ENCODE measurements at places on chromosomes 3 and 15.

DNA sequence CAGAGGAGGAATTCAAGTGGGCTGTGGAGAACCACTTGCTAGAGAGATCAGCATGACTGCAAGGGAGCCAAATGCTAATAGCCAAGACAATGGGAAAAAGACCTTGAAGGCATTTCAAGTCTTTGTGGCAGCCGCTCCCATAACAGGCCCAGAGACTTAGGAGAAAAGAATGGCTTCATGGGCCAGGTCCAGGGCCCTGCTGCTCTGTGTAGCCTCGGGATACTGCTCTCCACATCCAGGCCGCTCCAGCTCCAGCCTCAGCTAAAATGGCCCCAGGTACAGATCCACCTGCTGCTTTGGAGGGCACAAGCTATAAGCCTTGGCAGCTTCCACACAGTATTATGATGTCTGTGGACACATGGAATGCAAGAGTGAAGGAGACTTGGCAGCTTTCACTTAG is 157.7 kb downstream of the NECTIN3 start:
- no peak for DNase-seq

- DNase-seq, result no peak
Observed at GRCh38 chr3:47323431-47324277, 40.9 kb downstream of the KLHL18 start.

GRCh38 chr15:69666441-69666882 is 213.8 kb downstream of the RPLP1 start:
- DNase-seq, result no peak

DNA sequence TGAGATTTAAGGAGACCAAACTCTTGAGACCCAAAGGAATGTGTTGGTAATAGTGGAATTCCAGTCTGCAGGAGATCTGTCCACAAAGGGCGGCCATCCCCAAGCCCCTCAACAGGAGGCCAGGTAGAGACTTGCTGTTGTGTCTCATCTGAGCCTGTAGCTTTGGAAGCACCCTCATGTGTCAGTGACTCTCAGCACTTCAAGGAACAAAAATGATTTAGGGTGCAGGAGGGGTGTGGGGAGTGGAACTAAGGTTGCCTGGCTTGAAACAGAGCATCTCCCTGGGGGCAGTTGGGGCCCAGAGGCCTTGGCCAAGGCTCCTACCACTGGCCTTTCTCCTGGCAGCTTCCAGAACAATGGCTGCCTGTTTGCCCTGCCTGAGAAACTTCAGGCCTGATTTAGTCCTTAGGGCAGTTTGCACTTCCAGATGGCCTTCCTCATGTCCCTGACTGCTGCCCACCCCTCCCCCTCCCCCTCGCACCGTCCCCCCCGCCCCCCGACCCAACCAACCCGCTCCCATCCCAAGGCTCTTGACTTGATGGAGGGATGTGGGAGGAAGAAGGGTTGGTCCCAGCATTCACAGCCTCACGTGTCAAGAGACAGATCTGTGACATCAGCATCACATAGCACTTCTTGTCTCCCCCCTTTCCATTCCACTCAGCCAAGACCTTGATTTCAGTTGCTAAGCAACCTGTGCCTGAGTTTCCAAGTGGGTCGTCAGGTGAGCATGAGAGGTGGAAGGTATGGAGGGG is 77.1 kb downstream of the CORO2B start:
- no peak for DNase-seq

GRCh38 chr15:59689626-59690236 is 611 bp upstream of the BNIP2 start:
- DNase-seq, result peak; percentile 34

DNA sequence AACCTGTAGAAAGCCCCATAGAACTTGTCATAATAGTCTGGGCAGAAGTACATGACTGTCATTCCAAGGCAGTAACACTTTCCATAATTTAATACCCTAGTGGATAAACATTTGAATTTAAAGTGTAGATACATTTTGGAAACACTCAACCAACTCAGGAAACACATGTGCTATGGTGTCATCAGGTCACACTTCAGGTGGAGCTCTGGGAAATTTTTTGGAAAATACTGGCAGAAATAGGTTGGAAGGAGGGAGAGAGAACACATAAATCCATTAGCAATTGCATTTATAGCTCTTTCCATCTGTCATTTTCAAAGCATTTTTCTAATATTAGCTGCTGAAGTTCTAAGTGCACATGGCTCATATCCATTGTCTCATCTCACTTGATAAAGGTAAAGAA is 135.7 kb downstream of the MEIS2 start:
- no peak for DNase-seq

GRCh38 chr15:74170071-74170844 is 3.3 kb upstream of the ISLR start:
- no peak for DNase-seq

- no peak for DNase-seq
Observed at GRCh38 chr3:148873977-148874376, 8.9 kb downstream of the CPA3 start.

- DNase-seq, result no peak
Observed at GRCh38 chr15:93467337-93467736, 378.3 kb upstream of the RGMA start.

GRCh38 chr3:172617013-172617706 is 93.7 kb downstream of the NCEH1 start:
- no peak for DNase-seq

- DNase-seq, result no peak
Observed at GRCh38 chr3:186361762-186362536, at the start of gene DGKG. Gene DGKG (minus strand): TSS chr3:186362234. CDS start chr3:186320459, 41,775 bp downstream.

GRCh38 chr15:74403588-74403919 is 30.2 kb downstream of the SEMA7A start:
- no peak for DNase-seq

DNA sequence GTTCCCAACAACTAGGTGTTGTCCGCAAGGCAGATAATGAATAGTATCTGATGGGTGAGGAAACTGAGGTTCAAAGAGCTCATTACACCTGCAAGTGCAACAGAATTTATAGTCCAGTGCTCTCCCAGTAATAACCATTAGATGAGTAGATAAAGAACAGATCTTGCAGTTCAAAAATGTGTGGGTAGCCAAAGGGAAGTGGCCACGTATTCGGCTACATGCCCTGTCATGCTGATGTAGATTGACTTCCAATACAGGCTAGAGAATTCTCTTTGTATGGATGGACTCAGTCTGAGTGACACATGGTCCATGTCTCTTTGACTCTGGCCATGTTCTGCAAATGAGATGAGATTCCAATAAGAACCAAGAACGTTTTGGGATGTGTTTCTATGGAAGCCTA is 187.9 kb upstream of the LPP start:
- no peak for DNase-seq

Data from stimulated activated CD4-positive, alpha-beta T cell treated with anti-CD3 and anti-CD28 coated beads, Interleukin-1b, Interleukin-23, amount 100 ng/mL, for 24 hours (primary cell).